D721Med (cell line): ENCODE measurements at places on chromosomes 13 and 19.

- no peak for DNase-seq
Measured at GRCh38 chr19:38155453-38155852, 68.6 kb downstream of the DPF1 start.

- DNase-seq = no peak
Measured at GRCh38 chr13:75514080-75514995, 23.3 kb downstream of the COMMD6 start.

GRCh38 chr13:27556109-27556508 is 64.2 kb downstream of the LNX2 start:
- DNase-seq = no peak

DNA sequence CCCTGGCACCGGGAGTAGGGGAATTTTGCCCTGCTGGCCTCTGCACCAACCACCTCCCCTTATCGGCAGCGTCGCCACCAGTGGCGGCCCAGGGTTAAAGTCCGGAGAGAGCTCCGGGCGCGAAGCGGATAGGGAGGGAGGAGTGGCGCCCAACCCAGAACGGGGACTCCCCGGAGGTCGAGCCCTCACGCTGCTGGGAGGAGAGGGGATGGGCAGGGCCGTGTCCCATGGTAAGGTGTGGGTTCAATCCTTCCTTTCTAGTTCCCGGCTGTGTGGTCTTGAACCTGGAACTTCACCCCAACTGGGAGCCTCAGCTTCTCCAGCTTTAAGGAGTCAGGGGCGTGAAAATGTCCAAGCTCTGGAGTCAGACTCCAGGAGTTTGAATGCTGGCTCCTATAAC is 23.3 kb upstream of the BCL3 start:
- DNase-seq = no peak

DNA sequence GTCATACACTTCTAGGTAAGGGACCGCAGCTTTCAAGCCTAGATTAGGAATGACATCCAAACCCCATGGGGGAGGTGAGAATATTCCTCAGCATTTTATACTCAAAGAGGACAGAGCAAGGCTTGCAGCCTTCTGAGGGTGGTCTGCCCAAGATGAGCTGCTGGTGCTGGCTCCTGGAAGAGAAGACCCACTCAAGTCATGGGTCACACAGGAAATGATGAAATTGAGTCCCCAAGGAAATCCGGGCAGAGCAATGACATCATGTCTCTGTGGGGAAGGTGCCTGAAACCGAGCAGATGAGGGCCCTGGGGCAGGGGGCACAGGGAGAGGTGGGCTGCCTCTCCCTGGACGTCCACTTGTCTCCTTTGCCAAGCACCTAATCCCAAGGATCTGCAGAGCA is 468.7 kb downstream of the TSHZ3 start:
- DNase-seq = no peak

- no peak for DNase-seq
Measured at GRCh38 chr13:44484562-44485138, 91.5 kb downstream of the TSC22D1 start.

GRCh38 chr13:19967621-19968020 is 9.1 kb downstream of the ZMYM2 start:
- DNase-seq = no peak

DNA sequence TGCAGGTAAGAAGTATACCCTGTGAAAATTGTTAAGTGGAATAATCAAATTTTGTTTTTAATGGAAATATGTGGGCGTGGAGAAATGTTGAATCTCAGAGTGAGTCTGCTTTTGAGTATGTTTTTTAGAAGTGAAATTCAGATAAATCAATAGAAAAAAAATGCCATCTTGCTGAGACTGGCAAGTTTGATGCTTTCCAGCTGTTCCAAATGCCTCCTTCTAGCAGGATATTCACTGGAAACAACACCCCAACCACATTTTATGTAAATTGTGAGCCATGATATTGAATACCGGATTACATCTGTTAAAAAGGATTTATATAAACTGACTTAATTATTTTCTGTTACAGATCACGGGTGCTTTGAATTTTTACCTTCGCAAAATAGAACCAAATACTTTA is 115.4 kb downstream of the ITGBL1 start:
- DNase-seq = no peak

DNA sequence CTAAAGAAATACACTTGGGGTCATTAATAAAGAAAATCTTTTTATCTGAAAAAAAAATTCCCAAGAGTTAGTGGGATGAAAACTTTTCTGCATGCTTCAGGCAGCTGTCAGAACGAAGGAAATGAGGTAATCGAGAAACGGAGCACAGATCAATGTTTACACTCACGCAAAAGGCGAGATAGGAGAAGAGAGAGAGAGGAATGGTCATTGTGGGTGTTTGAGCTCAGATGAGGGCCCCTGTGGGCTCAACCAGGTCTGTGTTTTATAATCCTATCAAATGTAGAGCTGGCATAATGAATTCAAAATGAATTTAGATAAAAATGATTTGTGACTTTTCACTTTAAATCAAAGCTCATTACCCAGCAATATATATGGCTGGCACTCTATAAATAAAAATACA is 6.3 kb upstream of the RXFP2 start:
- DNase-seq = no peak

- no peak for DNase-seq
Measured at GRCh38 chr19:54532528-54532927, 29.9 kb downstream of the LAIR2 start.

DNA sequence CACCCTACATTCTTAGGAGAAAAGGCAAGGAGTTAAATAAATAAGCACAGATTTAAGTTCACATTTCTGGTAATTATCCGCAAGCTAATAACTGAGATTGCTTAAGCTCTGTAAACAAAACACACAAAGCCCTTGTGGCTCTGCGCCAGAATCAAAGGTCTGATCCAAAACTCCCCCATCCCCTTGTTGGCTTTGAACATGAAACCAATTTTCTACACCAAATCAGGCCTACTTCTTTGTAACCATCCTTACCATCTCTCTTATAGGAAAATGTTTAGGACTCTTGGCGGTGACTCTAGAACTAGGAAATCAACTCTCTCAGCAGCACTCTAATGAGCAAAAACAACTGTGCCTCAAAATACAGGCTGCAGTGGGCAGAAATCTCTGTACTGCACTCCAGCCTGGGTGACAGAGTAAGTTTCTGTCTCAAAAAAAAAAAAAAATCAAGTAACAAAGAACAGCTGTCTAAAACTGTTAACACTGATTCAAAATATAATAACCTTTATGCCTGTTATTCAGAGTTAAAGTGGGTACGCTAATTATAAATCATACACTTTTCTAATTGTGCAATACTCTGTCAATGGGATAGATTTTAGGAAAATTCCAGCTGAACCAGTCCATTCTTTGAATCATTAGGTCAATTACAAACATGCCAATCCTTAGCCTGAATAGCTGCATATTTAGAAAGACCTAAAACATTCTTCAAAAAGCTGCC is 25.8 kb downstream of the ABCC4 start:
- no peak for DNase-seq

GRCh38 chr13:99811067-99811700 is 160.4 kb downstream of the ZIC5 start:
- DNase-seq = no peak

DNA sequence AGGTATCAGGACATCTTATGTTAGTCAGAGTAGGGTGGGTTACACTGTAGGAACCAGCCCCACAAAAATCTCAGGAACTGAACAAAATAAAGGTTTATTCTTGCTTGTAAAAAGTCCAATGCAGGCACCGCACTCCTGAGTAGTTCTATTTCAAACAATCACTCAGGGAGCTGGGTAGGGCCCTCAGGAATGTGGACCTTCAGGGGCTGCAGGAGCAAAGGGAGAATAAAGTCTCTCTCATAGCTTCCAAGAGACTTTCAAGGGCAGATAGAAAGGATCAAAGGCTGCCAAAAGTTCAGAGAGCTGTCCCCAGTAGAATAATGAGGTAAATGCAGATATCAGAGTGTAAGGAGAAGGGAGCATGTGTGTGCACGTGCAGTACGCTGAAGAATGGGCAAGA is 49.4 kb downstream of the RUBCNL start:
- no peak for DNase-seq

GRCh38 chr13:110132225-110132982 is 174.6 kb downstream of the COL4A1 start:
- no peak for DNase-seq
